ENCODE measurements at places on chromosomes 3 and 15.

DNA sequence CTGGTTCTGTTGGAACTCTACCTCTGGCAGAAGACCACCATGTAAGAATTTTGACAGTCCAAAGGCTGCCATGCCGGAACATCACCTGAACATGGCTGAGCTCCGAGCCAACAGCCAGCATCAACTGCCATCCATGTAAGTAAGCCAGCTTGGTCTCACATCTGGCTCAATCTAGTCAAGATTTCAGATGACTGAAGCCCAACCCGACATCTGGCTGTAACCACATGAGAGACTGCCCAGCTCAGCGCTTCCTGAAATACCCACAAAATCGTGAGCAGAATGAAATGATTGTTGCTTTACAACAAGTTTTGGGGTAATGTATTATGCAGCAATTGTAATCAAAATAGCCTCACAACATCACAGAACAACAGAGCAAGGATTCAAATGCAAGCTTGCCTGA, 32.9 kb downstream of the GHSR start:
- DNase-seq: no peak

- no peak for DNase-seq
Measured at GRCh38 chr15:41655716-41656115, 4.5 kb upstream of the MGA start.

DNA sequence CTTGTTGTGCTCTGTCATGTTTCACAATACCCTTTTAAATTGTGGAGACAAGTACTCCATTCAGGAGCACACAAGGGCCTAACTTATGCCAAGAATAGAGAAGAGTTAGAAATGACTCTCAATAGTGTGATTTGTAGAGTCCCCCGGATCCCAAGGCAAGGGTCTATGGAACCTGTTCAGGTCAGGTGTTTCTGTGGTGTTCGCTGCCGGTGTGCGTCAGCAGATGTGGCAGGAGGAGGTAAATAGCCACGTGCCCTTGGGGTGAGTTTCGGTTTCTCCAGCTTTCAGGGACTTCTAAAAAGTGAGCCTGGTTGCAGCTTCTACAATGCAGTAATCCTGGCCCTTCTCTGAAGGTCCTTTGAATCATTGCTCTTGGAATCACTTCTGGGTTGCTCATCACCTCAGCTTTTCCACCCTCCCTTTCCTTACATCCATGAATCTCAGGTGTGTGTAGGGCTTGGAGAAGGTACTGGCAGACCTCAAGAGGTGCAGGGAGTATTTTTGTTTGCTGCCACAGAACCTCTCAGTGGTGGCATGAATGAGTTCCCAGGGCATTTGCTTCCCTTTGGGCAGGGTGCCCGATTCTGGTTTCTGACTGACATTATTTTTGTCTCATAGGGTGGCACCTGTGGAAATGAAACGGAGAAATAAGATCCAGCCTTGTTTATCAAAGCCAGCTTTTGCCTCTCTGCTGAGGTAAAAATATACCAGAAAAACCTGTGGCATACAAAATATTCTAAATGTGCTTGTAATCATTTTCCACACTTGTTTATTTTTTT, 7.3 kb downstream of the ST3GAL6 start:
- no peak for DNase-seq

DNA sequence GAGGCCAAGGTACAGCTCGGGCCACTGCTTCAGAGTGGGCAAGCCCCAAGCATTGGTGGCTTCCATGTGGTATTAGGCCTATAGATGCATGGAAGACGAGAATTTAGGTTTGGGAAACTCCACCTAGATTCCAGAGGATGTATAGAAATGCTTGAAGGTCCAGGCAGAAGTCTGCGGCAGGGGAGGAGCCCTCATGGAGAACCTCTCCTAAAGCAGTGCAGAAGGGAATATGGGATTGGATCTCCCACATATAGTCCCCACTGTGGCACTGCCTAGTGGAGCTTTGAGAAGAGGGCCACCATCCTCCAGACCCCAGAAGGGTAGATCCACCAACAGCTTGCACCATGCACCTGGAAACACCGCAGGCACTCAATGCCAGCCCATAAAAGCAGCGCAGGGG, 48.1 kb upstream of the XXYLT1 start:
- DNase-seq: no peak

- no peak for DNase-seq
Measured at GRCh38 chr15:91114301-91114700, 14.2 kb downstream of the SV2B start.

DNA sequence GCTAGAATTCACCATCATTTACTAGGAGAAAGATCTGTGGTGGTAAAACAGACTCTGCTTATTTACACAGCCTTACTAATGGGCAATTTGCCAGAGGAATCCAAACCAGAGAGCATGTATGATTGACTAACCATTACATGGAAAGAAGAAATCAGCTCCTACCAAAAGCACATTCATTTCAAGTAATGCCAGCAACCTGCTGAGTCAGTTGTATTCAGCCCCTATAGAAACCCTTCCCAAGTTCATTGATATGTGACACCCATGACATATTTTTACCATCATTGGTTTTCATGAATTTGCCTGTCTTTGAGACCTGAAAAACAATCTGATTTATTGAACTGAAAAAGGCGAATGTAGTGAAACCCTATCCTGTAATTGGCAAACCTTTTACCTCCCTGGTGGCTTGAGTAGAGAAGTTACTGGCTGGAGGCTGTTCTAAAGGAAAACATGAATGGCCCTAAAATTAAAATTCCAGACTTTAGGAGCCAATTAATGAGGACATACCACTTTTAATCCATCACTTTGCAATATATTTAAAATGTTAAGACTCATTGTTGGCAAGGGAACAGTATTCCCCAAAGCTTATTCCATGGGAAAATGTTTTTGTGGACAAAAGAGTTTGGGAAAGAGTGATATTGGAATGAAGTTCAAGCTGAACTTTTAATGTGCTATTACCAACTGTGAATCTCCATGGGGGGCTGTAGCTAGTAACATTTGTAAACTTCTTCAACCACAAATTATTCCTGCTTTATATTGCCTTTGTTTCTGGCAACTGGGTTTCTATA, 542.9 kb downstream of the FHIT start:
- no peak for DNase-seq

DNA sequence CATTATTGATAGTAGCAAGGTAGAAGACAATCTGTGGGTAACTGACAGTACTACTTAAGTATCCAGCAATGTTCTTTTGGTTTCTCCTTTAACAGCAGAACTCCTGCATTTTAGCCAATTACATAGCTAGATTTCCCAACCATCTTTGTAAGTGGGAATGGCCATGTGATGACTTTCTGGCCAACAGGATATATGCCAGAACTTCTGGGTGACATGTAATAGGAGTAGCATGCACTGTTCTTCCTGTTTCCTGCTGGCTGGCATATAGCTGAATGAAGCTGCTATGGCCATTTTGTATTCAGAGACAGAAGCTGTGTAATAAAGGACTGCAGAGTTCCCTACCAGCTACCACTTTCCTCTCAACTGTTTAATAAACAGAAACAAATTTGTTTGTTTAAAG, 18.0 kb downstream of the SPICE1 start:
- DNase-seq: no peak

- DNase-seq: no peak
Measured at GRCh38 chr3:14077310-14077709, 47.4 kb downstream of the CHCHD4 start.
